ENCODE measurements at places on chromosomes 16 and 17. TPM values are rescaled to one million over a fixed set of nuclear protein-coding genes. Genes with fewer than 3 reads are reported as not detected.

DNA sequence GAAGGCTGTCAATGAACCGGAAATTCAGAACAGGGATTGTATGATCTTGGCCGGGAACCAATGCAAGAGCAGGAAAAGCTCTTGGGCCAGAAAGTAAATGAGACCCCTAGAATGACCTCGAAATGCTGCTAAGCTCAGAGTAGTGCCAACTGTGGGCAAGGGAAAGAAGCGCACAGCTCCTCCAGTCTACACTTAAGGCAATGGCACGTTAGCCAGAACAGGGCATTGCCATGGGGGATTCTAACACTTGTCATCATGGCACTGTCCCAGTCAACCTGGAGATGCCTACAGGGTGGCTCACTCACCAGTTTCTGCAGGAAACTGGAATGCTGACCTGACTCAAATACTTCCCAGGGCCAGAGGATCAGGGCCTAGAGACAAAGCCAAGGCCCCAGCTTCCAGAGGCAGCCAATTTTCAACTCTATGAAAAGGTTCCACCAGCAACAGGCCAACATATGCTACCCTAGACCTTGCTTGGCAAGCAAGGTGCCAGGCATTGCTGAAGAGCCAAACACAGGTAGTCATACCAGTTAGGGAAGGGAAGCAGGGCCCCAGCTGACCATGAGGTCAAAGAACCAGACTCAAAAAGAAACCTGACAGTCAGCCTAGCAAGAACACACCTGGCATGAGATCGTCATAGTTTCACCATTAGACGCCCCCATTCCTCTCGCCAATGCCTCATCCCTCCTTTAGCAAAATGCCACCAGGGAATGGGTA is 34.9 kb downstream of the ARHGAP17 start:
- DNase-seq: no peak

DNA sequence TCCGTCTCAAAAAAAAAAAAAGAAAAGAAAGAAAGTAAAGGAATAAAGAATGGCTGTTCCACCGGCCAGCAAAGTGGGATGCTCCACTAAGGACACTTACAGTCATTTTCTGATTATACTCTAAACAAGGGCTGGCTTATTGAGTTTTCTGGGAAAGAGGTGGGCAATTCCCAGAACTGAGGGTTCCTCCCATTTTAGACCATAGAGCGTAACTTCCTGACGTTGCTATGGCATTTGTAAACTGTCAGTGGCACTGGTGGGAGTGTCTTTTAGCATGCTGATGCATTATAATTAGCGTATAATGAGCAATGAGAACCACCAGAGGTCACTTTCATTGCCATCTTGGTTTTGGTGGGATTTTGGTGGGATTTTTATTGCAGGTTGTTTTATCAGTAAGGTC is 58.0 kb downstream of the PIGL start:
- DNase-seq: no peak

GRCh38 chr17:75875940-75876189 is 2.5 kb downstream of the TRIM47 start:
- DNase-seq: no peak

- DNase-seq: no peak
Observed at GRCh38 chr16:65111306-65111705, 10.6 kb downstream of the CDH11 start.

DNA sequence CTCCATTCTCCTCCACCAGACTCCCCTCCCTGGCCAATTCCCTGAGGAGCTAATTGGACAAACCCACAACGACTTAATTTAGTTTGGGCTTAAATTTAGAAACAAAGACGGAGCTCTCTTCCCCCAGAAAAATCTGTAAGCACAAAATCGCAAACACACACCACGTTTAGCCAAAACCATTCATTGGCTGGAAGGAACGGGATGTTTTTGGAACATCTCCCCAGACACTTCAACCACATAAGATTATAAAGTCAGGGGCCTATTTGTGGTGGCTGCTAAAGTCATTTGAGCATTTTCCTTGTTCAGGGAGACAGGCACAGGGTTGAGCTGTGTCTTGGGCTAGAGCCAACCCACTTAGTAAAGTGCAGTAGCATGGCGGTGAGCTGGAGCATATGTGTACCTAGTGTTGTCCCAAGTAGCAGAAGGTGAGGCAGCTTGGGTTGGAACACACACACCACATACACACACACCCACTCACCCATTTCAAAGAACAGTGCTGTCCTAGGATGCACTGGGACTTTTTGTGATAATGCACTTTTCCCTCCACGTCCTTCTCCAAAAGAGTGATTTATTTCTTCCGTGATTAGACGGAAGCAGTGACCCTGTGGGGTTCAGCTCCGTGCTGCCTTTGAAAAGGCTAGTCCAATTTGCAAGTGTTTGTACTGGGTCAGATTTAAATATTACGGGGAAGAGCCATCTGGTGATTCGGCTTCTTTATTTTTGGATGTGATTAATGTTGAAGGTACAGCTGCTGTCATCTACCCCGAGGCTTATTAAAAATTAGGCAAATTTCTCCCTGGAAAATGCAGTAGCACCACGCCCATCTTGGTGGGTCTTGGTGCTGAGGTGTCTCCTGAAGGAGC is 32.2 kb downstream of the ELAC2 start:
- no peak for DNase-seq

GRCh38 chr16:35255816-35256215 is 1796.4 kb downstream of the TP53TG3F start:
- DNase-seq: no peak

DNA sequence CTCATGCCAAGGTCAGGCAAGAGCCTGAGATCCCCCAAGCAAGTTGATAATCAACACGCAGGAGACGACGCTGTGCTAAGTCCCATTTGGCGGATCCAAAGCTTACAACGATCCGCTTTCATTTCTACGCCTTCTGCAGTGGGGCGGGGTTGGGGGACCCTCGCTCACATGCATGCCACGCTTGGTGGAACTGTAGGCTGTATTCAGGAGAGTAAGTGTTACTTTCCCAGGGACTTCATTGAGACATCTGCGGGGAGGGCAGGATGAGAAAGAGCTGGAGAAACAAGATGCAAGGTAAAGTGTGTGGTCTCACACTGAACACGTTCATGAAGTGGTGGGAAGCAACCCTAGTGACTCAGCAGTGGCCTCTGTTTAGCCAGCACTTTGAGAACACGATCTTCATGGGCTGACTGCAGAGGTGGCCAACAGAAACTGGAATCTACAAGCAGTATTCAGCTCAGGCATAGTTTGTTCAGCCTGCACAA is 100.5 kb downstream of the XYLT1 start:
- no peak for DNase-seq

- DNase-seq: no peak
Observed at GRCh38 chr17:72466606-72467005, 345.8 kb downstream of the SOX9 start.

DNA sequence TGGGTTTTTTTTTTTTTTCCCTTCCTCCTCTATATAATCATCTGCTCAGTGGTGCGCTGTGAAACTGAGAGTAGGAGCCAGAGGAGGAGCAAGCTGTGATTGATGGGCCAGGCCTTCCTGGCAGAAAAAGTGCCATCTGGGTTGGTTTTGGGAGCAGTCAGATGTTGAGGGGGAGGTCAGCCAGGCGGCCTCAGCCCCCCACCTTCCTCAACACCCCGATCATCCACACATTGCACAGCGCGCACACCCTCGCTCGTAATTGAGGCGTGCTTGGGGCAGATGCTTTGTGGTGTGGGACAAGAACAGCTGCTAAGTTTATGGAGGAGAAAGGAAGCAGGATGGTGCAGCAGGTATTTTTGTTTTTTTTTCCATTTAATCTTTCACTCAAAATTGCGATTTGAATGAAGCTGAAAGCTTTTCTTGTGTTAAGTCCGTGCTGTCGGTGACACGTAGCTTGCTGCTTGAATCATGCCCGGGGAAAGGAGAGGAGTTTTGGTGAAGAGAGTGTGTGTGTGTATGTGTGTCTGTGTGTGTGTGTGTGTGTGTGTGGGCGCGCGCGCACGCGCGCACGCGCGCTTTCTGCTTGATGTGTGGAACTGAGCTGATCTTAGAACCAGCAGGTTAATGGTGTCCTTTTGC is 177.4 kb downstream of the RBFOX1 start:
- no peak for DNase-seq

DNA sequence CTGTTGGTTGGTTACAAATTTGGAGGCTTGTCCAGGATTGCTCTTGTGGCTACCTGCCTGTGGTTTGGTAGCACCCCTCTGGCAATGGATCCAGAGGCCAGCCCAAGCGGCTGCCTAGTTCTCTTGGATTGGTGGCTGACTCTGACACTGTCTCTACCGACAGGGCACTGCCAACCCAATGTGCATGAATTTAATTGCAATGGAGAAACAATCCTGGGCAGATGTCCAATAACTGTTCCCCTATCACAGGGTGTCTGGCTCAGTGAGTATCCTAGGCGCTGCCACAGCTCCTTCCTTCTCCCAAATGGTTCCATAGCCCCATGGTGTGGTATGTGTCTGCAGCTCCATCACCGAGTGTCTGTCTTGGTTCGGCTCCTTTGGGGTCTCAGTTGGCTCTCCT is 19.5 kb downstream of the N4BP1 start:
- DNase-seq: no peak

- DNase-seq: no peak
Observed at GRCh38 chr16:27820646-27821345, 242.7 kb downstream of the GSG1L start.

DNA sequence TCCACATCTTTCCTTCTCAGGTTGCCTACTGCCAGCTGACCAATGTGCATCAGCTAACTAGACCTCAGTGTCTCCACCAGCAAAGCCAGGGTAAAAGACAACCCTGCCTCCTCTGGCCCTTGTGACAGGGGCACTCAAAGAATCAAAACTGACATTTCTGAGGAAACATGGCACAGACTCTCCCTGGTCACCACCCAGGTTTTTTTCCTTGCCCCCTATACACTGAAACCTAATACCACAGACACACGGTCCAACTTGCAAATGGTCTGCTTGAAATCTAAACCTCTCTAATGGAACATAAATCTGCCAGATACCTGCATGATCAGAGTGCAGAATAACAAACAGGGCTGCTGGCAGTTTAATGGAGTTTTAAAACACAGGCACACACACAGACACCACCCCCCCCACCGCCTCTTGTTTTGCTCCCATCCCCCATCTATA is 19.5 kb upstream of the CORO6 start:
- no peak for DNase-seq

- no peak for DNase-seq
Observed at GRCh38 chr17:3549610-3550162, 7.9 kb downstream of the TRPV3 start.

Gene MSLN
- 5.7 TPM for total RNA-seq

Gene MEIOC
- 0.11 TPM for total RNA-seq

Gene OTOP3
- total RNA-seq: not detected

Gene HOXB6
- 56.4 TPM for total RNA-seq

Gene HNF1B
- total RNA-seq: 0.31 TPM

Gene FDXR
- total RNA-seq: 23.0 TPM

Gene SHCBP1
- 7.0 TPM for total RNA-seq

Gene TUBD1
- 10.5 TPM for total RNA-seq

Measured in mesothelial cell of epicardium (in vitro differentiated cells).